ENCODE measurements at places on chromosomes 13 and 19.

DNA sequence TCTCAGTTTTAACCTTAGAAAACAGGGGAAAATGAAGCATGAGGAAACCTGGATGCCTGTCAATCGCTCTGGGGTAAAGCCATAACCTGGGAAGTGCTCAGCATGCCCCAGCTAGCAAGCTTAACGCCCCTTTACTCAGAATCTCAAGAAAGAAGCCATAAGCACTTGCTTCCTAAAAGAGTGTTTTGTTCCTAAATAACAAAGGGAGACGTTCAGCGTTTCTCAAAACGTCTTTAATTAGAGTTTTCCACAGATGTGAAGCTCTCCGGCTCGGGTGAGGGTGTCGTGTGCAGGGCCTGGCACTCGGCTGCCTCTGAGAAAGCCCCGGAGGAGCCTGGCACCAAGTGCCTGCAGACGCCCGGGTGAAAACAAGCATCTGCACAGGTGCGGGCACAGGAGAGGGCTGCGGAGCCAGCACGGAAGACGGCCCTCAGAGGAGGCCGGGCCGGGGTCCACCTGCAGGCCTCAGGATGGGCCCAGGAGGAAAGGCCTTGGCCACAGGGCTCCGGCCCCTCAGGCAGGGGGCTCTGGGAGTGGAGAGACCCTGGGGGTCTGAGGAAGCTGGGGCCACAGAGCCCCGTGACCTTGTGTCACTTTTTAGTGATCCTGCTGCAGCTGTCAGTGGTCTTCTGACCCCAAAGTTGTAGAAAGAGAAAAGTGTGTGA is 6.2 kb downstream of the GAS6 start:
- no peak for DNase-seq

- DNase-seq, result no peak
These were observed 42.9 kb downstream of the WASF3 start for GRCh38 chr13:26600343-26600742.

GRCh38 chr13:73608157-73608516 is 526.1 kb downstream of the KLF12 start:
- no peak for DNase-seq

DNA sequence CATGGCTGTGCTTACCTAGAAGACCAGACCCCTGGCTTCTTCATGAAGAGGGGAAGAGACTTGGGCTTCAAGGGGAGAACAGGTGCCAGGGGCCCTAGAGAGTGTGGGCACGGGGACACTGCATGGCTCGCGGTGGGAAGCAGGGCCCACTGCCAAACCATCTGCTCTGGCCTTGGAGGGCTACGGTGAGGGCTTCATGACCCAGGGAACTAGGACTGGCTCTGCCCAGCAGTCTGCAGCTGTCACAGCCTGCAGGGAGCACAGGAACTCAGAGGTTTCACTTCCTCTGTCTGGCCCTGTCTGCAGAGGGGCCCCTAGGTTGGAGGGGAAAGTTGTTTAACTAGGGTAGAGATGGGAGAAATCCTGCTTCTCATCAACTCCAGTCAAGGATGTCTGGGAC is 4.3 kb downstream of the ERCC1 start:
- DNase-seq, result peak; percentile 26

GRCh38 chr19:10346509-10346908 is 7.1 kb upstream of the ICAM3 start:
- no peak for DNase-seq

GRCh38 chr19:17944301-17944700 is 11.5 kb downstream of the CCDC124 start:
- DNase-seq, result no peak

DNA sequence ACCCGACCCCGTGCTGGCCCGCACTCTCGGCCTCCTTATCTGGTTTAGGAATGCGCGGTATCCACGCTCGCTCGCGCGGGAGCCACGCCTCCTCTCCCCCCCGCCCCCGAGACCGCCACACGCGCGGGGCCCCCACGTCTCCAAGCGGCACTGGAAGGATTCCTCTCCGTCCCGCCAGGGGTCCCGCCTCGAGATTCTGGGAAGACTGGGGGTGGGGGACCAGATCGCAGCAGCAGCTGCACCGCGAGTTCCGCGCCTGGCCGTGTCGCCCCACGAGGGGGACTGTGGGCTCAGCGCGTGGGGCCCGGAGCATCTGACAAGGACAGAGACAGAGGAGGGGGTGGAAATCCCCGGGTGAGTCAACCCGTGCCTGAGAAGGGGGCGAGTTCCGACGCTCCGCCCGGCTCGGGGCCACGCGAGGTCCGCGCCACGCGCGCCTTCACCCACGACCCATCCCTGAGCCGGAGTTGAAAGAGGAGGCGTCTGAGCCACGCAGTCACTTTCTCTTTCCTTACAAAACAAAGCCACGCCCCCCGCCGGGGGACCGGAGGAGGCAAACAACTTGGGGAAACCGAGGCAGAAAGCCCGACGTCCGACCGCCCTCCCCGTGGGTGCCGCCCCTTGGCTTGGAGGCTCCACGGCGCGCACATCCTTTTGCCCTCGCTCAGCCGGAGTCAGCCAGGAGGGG is 814 bp downstream of the S1PR2 start:
- DNase-seq, result peak; percentile 19

DNA sequence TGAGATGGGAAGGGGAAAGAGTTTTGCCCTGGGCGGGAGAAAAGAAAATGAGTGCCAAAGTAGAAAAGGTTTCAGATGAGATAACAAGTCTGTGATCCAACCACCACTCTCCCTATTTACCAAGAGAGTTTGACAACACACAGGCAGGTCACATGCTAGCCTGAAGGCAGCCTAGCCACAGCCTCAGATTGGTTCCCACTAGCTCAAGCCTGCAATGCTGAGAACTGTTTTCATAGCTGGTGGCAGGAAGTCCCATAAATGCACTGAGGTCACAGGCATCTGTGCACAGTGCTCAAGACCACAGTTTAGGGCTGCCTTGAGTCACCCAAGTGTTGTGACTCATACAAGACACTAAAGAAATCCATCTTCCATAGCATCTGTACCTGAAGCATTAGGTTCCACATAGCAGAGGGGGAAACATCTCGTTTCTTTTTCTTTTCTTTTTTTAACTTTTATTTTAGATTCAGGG is 18.5 kb upstream of the POP4 start:
- no peak for DNase-seq

DNA sequence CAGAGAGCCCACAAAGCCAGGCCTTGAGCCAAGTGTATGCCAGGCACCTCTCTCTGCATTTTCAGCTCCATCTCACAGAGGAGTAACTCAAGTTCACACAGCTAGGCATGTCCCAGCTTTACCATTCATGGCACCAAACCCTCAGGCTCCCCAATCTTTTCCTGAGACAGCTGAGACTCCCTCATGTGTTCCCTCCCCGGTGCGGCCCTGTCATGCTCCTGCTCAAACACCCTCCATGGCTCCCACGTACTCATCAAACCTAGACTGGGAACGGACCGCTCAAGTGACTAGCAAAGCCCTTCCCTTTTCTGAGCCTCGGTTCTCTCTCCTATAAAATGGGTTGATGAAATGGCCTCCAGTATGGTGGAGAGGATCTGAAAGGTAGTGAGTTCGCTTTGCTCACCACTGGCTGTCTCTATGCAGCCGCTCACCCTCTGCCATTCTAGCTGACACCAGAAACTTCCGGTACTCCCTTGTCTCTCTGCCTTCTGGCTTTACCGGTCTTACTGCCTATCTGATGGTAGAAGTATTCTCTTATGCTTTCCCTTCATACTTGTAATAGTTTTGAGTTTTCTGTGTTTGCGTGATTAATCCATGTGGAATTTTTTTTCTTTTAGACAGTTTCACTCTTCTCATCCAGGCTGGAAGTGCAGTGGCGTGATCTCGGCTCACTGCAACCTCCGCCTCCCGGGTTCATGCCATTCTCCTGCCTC is 7.8 kb upstream of the SLC44A2 start:
- no peak for DNase-seq

DNA sequence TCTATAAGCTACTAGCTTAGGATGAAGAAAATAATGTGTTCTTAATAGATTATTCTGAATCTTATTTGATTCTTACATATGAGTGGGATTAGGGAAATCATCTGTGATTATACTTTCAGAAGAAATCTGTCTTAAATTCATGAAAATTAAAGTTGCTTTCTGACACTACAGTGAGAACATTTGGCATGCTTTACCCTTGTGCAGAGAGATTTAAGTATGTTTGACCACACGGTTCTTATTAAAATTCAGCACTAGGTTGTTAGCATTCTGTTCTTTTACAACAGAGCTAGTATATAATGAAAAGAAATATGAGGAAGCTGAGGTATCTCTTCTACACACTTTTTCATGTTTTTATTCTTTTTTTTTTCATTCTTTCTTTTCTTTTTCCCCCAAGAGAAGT is 2723.9 kb downstream of the PCDH9 start:
- DNase-seq, result no peak

GRCh38 chr13:27926644-27927434 is 7.0 kb downstream of the PDX1 start:
- DNase-seq, result no peak

DNA sequence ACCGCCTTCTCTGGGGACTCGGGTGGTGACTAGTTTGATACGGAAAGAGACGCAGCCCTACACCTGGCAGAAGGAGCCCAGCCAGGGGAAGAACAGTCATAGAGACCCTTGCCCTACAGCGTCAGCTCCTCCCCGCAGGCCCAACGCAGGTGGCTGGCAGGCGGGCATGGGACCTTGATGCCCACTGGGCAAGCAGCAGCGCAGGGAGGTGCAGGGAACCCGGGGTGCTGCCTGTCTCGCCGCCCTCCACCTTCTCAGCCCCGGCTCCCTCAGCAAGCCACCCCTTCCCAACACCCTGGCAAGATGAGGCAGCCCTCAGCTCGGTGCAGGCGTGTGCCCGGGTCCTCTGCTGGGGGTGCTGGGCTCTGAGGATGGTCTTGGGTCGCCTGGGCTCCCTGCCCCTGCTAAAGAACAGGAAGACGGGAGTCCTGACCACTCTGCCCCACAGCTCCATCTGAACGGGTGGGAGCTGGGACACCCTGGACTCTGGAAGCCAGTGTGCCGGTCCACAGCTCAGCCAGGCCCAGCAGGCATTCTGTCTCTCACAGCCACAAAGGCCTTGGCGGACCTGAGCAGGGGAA is 9.0 kb downstream of the MIER2 start:
- no peak for DNase-seq

DNA sequence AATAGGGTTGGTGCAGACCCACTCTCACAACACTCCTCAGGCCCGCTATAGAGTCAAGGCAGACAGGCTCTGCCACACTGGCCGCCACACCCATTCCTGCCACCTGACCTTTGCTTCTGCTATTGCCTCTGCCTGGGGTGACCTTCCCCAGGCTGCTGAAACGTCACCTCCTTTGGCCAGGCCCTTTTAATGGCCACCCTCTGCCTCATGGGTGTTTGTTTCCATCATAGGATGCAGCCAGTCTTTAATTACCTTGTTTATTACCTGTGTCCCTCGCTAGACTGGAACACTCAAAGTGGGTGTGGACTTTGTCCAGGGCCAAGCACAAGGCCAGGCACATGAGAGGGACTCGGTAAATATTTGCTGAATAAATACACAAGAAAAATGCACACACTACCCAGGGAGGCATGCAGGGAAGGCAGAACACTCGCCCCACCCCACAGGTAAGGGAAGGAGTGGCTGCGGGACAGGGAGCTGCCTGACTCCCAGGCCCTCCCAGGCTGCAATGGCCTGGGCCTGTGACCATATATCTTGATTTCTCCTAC is 3.2 kb downstream of the LSM4 start:
- DNase-seq, result no peak

DNA sequence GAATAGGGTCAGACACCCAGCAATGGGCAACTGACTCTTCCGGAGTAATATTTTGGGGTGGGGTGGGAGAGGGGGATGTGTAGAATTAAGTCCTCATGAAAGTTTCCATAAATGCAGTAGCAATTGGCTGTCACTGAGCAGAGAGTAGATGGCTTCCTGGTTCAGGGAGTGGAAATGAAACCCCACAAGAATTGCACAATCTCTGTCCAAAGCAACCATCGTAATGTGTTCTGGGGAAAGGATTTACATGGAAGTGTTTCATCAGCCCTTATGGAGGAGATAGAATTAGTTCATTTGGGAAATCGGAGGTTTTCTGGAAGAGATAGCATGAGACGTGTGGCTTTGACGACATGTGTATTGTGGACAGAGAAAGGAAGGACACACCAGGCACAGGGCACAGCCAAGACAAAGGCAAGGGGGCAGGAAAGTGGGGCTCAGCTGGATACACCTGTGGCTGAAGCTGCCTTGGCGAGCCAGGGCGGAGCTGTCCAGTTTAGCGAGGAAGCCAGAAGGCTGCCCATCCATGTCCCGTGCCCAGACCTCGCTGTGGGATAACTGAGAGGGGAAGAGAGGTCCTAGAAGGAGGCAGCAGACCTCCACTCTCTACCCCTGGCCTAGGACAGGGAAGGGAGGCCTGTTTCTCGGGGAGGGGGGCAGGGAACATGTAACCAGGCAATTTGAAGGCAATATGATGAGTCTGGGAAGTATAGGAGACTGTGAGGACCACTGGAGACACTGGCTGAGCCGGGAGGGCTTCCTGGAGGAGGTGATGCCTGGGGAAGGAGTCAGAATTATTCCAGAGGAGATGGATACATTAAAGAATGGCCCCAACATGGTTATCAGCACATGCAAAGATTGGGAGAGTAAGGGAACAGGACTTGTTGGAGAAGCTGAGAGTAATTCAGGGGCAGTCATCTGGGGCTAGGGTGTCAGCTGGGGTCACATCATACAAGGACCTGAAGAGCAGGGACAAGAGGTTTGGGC is 2.6 kb upstream of the CLEC4G start:
- no peak for DNase-seq

DNA sequence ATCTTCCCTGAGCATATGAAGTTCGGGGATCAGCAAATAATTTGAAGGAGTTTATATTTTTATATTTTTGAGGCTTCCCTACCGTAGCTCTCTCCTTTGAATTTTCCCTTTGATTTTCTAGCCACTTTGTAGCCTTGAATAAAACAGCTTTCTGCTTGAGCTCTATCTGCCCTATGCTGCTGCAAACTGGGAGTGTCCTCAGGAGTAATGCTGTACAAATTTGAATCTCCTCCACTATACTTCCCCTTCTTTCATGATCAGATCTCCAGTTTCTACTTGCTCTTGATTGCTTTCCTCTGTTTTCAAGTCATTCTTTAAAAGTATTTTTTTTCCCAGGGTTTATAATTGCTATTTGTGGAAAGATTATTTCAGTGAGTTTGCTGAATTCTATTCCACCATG is 14.6 kb downstream of the PDS5B start:
- DNase-seq, result no peak

DNA sequence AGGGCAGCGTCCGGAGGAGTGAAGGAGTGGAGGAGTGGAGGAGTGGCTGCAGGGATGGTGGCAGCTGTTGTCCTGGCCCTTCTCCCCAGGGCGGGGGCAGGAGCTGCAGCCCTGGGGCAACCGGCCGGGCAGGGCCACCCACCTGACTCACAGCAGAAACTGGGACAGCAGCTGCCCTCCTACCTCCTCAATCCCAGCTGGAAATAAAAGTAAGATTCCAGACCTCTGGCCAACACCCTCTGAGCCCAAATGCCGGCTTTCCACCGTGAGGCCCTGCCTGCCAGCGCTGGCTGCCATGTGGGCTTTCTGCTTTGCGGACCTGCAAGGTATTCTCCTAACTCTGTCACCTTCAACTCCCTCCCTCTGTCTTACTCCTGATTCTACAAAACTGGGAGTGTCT is 3.3 kb upstream of the CLPP start:
- no peak for DNase-seq

DNA sequence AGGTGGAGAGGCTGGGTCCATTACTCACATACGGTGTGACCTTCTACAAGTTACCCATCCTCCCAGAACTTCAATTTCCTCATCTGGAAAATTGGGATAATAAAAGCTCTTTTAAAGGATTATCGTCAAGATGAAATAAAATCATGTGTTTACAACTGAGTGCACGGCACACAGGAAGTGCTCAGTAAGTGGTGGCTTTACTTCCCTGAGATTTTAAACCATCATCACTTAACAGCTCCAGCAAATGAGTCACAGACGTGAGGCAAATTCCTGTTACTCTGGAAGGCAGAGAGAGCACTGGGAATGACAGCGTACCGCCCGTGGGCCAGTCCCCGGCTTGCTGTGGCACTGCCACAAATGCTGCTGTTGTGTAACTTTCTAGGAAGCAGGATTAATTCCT is 64.1 kb downstream of the MRPL57 start:
- no peak for DNase-seq
